ENCODE measurements at places on chromosomes 7 and 10.
A peak's percentile ranks its signal among the peaks of the same experiment; 100 is the strongest.

DNA sequence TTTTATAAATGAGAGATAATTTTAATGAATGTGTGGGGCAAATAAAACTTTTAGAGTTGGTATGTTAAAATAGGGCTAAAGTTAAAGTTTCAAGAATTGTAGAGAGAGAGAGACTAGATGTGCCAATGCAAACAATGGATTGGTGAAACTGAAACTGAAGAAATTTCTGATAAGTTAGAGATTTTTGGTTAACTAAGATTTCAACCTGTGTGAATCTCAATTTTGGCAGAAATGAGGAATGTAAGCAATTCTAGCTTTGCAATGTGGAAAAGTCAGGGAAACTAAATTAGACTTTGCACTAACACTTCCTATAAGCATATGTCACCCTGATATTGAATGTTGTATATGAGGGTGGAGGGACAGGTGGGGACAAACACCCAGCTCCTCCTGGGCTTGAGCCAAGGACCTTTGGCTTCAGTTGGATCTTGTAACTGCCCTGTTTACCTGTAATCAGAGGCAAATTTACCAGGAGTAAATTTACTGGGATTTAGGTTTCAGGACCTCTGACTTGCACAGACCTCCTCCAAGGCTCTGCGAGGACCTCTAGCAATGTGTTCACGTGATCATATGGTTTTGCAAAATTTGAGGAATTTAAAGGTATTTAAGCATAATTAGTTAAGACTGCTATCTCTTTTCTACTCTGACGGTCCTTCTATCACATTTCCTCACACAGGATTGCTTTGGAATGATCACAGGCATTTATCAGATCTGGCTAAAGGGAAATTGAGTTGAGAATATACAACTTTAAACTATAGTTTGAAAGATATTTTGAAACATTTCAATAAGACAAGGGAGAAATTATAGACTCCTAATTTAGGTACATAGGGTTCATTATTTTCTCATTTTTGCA lies 33.1 kb upstream of the RPA3 start:
- no peak for DNase-seq

- DNase-seq, result no peak
Observed at GRCh38 chr7:84123965-84124547, 70.5 kb downstream of the SEMA3A start.

DNA sequence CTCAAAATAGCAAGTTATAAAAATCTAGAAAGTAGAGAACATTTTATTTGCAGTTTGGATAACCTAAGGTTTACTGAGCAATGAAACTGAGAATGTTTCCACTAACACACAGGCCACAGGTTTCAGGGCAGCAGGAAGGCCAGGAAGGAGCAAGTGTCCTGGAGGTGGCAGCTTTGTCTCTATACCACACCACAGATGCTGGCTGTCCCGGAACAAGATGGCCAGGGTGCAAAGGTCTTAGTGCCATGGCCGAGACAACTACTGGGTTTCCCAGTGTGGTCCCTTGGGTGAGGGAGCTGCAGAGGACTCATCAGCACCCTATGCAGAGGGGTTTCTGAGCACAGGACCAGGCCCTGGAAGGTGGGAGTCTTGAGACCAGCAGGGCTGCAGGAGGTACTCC lies 92.0 kb downstream of the CTBP2 start:
- no peak for DNase-seq

GRCh38 chr7:135169141-135169963 lies 1.2 kb downstream of the CYREN start:
- no peak for DNase-seq

DNA sequence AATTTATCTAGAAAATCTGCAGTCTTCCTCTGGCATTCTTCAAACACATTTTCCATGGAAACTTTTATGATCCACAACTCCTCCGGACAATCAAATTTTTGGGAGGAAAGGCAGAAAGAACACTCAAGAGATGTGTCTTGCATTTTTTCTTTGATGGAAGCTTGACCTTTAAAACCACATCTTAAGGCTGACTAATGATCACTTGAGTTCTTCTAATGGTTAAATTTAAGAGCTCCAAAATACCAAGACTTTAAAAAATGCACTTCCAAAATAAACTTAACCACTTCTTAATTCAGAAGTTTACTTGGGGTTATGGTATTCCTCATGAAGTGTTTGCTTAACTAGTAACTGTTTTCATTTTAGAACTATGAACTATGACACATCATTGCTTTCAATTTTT lies 43.3 kb downstream of the ETV1 start:
- DNase-seq, result no peak

GRCh38 chr10:27746397-27747095 lies 927 bp upstream of the MKX start:
- DNase-seq, result peak; percentile 27

DNA sequence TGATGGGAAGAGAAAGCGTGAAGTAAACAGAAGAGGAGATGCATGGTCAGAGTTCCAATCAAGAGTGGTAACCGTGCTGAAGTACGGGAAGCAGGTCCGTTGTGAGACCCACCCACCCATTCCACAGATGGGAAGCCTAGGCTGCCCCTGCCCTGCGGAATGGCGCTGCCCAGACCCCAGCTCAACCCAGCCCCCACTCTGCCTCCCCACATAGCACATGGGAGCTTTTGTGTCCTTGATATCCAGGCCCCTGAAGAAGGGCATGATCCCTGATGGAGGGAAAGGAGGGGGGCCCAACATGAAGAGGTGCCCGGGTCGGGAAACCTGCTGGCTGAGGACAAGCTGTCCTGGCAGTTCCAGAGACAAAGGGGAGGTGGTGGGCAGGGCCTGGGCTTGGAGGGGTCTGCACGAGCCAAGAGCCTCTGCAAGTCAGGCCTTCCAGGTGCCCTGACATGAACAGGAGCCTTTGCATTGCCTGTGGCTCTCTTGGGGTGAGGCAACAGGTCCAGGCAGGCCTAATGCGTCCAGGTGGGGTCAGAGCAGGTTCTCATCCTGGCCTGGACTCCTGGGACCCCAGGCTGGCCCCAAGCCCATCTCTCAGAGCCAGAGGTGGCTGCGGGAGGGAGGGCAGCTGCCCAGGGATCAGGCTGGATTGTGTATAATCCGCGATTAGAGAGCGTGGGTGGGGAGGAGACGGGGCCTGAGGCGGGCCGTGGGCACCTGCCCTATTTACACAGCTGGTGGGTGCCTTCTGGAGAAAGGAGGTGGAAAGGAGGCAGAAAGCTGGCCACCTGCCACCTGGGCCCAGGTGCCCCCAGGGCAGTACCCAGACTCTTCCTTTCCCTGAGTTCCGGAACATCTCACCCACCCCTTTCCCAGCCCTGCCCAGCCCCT lies 23.5 kb downstream of the YKT6 start:
- DNase-seq, result no peak

GRCh38 chr10:113680190-113681111 lies 739 bp downstream of the CASP7 start:
- peak; percentile 8 for DNase-seq

DNA sequence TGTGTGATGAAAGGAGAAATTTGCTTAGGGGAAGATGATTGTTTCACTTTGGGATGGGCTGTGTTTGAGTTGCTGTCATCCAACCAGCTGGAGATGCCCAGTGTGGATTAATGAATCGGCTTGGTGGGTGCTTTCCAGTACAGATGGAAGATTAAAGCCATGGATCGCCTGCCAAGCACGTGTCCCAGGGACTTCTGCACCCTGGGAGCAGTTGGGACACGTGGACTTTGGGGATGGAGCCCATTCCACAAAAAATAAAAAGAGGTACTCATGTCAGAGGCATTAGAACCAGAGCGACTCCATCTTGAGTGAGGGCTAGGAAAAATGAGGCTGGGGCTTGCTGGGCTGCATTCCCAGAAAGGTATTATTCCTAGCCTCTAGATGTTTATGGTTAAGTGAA lies 29.3 kb upstream of the PRLHR start:
- DNase-seq, result no peak

GRCh38 chr7:133614251-133614650 lies 361.4 kb downstream of the EXOC4 start:
- no peak for DNase-seq

DNA sequence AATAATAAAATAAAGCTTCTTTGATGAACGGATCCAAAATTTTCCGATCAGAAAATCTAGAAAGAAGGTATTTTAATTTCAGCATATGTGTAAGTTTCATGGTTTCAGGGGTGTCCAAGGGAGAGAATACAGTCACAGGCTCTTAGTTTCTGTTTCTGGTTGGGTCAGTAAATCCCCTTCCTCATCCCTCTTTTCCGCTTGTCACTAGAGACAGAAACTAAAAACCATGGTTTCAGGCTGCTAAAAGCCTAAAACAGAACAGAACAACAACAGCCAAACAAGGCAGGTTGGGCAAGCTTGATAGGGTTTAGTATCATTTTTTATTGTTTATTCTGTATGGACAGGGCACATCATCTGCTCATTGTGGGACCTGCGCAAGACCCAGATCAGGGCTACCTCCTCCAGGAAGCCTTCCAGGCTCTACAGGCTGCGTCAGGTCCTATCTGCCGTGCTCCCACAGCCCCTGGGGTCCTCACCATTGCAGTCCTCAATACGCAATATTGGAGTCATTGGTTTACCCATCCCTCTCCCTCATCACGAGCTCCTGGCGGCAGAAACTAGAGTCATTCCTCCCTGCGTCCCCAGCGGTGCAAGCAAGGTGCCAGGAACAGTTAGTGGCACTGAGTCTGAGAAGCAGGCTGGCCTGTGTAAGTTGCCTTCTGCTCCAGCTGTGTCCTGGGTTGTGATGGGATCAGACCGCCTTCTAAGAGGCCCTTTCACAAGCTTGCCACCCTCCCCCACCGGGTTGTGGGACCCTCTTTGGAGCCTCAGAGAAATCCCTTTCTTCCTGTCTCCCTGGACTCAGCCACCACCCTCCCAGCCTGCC lies 70.2 kb upstream of the CUX1 start:
- peak; percentile 13 for DNase-seq

All from spinal cord (tissue), 10 donors.